Fibroblast of lung (primary cell): ENCODE measurements at places on chromosomes 5 and 9. TPM values are rescaled to one million over a fixed set of nuclear protein-coding genes. Genes with fewer than 3 reads are reported as not detected.
A peak's percentile ranks its signal among the peaks of the same experiment; 100 is the strongest.

The PCDHB12 gene
- total RNA-seq, result 0.26 and 0.66 TPM in 2 replicates

DNA sequence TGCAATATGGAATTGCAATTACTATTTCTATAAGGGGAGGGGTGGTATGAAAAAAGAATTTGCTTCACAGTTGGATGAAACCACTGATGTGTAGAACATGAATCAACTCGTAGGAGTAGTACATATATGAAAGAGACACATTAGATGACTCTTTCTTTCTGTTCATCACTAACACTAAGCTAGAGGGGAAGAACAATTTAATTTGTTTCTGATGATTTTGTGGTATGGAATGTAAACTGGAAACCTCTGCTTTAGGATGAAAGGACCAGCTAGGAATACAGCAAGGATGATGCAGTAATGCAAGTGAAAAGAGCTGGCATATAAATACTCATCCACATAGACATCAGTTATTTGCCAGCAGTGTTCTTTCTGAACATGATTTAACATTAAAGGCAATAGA lies 113.4 kb downstream of the PAPPA start:
- peak; percentile 52 for DNase-seq

The LURAP1L gene
- total RNA-seq, result 87.6 and 94.1 TPM in 2 replicates

- peak; percentile 35 for DNase-seq
These were observed 70.1 kb downstream of the TRIO start for GRCh38 chr5:14213253-14213652.

The CCDC192 gene
- not detected in 2 replicates for total RNA-seq

DNA sequence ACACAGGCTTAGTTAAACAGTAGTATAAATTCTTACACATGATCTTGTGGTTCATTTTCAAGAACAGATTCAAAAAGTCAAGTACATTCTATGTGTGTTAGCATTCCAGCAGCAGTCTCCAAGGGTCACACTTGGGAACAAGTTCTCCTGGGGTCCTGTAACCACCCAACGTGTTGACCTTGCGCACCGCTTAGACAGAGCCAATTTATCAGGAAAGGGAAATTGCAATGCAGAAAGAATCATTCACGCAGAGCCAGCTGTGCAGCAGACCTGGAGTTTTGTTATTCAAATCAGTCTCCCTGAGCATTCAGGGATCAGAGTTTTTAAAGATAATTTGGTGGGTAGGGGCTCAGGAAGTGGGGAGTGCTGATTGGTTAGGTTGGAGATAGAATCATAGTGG lies 8.5 kb upstream of the RXFP3 start:
- no peak for DNase-seq

The TMEM252 gene
- total RNA-seq, result not detected in 2 replicates

DNA sequence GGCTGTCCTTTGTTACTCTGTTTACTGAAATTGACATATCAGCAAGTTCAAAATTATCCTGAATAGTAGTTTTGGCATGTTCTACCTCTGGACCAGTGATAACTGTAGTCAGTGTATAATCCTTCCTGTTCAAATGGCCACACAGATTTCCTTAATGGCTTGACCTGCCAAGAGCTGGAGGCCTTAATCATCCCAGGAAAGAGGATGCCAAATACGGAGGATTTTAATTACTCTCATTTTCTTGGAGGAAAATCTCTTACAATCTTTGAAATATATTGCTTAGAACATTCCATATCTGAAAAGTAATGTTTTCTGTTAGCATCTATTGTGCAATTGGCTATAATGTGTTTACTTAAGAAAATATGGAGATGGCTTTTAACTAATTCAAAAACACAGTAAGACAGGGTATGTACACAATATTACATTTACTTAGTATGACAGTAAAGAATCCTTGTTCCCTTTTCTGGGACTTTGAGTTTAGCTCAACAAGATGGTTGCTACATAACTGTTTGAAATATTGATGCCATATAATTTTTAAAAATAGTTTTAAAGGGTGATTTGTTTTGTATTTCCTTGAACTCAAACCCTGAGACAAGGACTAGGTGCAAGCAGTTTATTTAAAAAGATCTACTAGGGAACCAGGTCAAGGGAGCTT lies 68.9 kb upstream of the SELENOP start:
- DNase-seq, result no peak
